Activated CD8-positive, alpha-beta memory T cell treated with anti-CD3 and anti-CD28 coated beads for 1 hour (primary cell): ENCODE measurements at places on chromosomes 1 and 21.

DNA sequence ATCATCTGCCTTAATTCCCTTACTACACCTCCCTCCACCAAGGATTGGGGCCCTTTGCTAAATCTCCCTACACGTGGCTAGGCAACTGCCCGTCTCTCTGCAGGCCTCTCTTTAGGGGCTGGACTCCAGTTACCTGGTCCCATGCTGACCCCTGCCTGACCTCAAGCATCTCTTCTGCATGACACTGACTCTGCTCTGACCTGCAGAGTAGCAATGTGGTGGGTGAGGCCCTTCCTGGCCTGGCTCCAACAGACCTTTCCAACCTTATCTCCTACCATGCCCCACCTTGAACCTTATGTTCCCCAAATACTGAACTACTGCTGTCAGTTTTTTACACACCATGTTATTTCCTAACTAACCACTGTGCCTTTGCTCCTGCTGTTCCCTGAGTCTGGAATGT is 45.9 kb upstream of the EPS15 start:
- DNase-seq, result no peak

- no peak for DNase-seq
Measured at GRCh38 chr1:219905524-219905923, 22.8 kb downstream of the SLC30A10 start.

DNA sequence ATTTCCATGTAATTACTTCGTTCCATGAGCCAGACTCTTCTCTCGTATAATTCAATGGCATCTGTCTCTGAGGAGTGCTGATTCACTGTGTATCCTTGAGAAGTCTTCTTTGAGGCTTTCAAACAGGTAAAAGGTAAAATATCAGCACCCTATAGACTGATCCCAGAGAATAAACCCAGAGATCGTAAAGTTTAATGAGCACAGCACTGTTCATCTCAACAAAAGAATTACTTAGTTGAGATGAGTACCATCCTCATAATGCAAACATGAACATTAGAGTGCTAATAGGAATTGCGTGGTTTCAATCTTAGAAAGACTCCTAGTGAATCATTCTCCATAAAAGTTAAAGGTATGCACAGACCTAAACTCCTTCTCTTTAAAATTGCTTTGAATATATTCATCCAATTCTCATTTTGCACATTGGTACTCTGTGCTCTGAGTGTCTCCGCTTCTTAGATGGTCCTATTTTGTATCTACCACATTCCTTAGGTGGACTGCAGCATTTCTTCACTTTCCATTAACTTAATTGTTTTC is 97.2 kb downstream of the TBX15 start:
- DNase-seq, result no peak

- no peak for DNase-seq
Measured at GRCh38 chr1:87338566-87338965, 9.9 kb downstream of the LMO4 start.

DNA sequence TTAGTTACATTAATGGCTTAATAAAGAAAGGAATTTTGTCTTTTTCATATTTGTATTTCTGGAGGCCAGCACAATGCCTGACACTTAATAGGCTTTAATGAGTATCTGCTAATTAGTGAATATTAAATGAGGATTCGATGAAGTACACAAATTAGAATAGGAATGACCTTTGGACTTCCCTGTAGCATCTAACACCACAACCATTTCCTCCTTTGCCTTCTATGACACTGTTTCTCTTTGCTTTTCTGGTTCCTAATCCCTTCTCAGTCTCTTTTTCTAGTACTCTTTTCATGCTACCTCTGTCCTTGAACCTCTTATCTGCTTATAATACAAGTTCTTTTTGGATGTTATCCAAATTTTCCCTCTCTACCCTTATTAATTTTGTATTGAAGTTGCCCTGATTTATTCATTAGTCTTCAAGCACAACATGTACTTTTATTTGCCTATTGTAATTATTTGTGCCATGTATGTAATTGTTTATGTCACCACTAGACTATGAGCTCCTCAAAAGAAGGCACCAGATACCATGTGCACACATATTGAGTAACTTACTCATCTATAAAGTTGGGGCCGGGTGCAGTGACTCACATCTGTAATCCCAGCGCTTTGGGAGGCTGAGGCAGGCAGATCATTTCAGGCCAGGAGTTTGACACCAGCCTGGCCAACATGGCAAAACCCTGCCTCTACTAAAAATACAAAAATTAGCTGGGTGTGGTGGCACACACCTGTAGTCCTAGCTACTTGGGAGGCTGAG is 23.8 kb downstream of the RPS27 start:
- DNase-seq, result no peak

- no peak for DNase-seq
Measured at GRCh38 chr1:57118948-57119603, 153.3 kb upstream of the C8B start.

DNA sequence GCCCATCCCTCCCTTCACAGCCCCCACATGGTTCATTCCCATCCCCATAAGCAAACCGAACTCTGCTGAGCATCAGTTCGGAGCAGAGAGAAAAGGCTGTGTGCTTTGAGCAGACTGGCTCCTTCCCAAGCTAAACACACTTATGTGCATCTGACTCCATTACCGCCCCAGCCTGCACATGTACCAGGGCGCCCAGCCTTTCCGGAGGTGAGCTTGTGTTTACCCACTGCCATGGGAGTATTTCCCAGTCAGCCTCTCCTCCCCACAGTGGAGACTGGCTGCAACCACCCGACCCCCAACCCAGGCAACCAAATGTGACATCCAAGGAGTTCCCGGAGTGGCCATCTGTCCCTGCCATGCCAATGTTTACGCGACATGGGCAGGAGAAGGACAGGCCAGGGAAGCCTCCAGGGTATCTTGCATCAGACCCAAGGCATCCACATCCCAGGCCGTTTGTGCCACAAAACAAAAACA is 9.4 kb downstream of the TIAM1 start:
- DNase-seq, result no peak

DNA sequence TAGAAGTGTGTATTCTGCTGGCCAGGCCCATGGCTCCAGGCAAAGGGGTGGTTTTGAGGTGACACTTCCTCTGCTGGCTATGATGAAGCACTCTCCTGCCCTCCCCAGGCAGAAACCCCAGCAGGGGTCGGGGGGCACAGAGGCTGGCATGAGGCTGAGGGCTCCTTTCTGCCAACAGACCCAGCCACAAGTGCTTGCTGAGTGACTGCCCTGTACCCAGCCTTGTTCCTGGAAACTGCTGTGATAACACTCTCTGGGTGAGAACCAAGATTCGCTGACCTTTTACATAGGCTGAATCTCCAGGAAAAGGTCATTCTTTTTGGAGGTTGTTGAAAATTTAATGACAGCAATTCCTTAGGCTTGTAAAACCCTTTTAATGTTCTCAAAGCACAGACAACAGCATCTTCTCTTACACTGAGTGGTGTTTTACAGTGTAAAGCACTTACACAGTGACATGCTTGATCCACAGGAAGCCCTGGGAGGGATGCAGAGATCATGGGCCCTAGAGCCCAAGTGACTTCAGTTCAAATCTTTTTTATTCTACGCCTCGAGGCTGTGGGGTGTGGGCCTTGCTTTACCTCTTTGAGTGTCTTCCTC is 155.5 kb upstream of the FGGY start:
- no peak for DNase-seq
